Gastroesophageal sphincter (tissue), 4 donors: ENCODE measurements at places on chromosomes 4 and X. TPM values are rescaled to one million over a fixed set of nuclear protein-coding genes. Genes with fewer than 3 reads are reported as not detected.

Gene CTSO
- 26.9 TPM for total RNA-seq

Gene CLCN4
- 2.3 TPM for total RNA-seq

Gene SRPK3
- total RNA-seq, result 4.7 TPM

Gene CXCL1
- 1.6 TPM for total RNA-seq

Gene POU4F2
- not detected for total RNA-seq

Gene FGB
- total RNA-seq, result not detected
